ENCODE measurements at places on chromosomes 1 and 21.

DNA sequence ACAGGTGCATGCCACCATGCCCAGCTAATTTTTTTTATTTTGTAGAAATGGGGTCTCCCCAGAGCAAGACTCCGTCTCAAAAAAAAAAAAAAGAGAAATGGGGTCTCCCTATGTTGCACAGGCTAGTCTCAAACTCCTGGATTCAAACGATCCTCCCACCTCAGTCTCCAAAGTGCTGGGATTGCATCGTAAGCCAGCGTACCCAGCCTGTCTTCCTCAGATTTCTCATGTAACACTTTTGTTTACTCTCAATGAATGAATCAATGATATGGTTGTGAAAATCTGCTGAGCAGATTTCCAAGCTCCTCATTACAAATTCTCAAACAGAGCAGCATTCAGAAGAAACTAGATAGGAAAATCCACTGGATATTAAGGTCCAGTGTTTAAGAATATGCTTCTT is 6.6 kb downstream of the CMPK1 start:
- no peak for DNase-seq

DNA sequence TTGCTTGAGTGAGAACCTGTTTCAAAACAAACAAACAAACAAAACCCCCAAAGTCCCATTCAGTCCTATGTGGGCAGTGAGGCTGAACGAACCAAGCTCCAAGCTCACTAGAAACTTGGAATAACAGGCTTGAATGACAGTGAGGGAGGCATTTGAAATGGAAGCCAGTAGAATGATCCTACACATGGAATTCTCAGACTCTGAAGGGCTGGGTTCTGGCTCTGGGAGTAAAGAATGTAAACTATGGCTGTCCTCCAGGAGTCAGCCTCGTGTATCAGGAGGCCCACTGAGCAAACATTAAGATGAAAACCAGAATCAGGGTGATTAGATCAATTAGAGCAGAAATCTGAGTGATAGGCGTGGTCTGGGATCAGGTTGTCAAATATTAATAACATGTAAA is 14.9 kb downstream of the PCP4L1 start:
- no peak for DNase-seq

- no peak for DNase-seq
Measured at GRCh38 chr1:157505481-157506272, 46.6 kb downstream of the FCRL5 start.

DNA sequence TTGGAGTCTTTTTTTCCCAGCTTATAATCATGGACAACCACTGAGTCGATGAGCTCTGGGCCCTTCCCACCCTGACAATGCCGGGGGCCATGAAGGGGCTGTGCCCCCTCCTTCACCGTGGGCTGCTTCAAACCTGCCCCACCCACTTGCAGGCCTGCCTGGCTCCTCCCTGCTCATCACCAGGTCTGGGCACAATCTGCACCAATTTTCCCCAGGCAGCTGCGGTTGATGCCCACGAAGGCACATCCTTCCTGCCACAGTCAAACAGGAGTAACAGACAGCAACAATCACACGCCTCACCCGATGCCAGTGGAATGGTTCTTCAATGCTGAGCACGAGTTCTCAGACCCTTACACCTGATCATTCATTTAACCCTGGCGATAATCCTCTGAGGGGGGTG is 18.9 kb downstream of the PGLYRP3 start:
- no peak for DNase-seq

- DNase-seq, result no peak
Measured at GRCh38 chr1:62335656-62336055, 16.4 kb upstream of the KANK4 start.

DNA sequence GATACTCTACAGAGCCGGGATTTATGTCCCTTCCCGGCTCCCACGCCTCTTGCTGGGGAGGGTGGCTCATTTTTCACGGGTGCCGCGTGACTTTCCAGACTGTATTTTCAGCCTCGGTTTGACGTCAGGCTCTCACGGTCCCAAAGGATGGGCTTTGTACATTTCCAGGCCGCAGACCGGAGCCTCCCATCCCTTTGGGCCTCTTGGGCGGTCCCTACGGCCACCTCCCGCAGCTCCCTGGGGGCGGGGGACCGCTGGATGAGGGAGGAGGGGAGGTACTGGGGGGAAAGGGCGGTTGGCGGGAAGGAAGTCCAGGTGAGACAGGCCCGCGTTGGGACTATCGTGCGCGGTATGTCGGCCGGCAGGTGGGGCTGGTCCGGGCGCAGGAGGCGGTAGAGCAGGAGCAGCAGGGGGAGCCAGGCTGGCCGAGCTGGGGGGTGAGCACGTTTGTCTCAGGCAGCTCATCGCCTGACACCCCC is 17.9 kb downstream of the UBL4B start:
- no peak for DNase-seq

Measured in NCI-H2227 treated with DMSO at 0.1 percent for 48 hours (cell line).